ENCODE measurements at places on chromosomes 4 and X.

DNA sequence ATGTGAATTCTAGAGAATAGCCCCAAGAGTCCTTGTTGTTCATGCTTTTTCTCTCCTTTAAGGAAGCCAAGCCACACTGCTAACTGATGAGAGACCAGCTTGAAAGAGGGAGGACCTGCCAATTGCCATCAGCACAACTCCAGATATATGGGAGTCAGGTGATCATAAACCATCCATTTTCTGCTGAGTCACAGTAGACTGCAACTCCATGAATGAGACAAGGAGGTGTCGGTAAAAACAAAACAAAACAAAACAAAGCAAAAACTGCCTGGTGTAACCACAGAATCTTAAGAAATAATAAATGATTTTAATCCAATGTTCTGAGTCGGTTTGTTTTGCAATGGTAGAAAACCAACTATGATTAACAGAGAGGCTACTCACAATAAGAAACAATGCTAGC is 837.3 kb downstream of the PCDH7 start:
- DNase-seq = no peak

- DNase-seq = no peak
These were observed 198.0 kb upstream of the EPHA5 start for GRCh38 chr4:65868096-65868824.

- no peak for DNase-seq
These were observed 16.1 kb upstream of the IQCM start for GRCh38 chr4:149831656-149832208.

GRCh38 chrX:19842542-19842941 is 44.9 kb downstream of the SH3KBP1 start:
- DNase-seq = no peak

- no peak for DNase-seq
These were observed 291.3 kb downstream of the GALNTL6 start for GRCh38 chr4:172104539-172104938.

DNA sequence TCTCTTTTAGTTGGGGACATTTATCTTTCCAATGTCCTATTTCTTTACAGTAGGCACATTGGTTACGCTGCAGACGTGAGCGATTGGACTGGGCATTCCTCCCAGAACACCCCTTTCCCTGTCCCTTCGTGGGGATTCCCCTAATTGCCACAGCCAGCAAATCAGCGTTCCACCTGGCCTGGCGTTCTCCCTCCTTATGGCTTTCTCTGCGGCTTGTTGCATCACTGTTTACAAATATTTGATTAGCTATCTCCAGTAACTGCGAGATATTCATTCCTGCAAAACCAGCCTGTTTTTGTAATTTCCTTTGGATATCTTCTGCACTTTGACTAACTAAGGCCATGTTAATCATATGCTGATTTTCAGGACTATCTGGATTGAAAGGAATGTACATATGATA is 202.5 kb upstream of the KLF8 start:
- DNase-seq = no peak

DNA sequence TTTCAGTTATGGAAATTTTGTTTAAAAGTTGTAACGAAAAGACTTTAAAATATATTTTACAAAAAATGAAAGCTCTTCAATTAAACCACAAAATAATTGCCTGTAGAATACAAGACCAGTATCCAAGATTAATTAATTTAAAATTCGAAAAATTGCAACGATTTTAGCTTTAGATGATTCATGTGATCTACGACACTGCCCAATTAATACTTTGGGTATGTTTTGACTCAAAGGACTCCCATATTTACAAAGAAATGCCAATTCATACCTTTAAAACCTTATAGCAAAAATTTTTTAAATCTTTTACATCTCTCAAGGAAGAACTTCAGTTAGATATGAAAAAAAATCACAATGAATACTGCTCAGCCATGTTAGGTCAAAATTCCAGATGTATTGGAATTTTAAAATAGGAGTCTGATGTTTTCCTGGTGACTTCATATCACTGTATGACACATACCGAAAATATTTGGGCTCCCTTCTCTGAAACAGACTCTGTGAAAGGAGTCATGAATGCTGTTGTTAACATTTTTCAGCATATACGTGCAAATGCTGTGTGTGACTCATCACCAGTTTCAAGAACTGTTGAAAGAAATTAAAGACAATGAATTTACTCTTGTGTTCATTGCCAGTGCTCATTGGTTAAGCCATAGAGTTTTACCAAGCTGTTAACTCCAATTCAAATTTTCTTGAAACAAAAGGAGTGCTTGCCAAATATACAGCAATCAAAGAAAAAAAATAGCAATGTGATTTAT is 13.8 kb upstream of the SMS start:
- DNase-seq = no peak

DNA sequence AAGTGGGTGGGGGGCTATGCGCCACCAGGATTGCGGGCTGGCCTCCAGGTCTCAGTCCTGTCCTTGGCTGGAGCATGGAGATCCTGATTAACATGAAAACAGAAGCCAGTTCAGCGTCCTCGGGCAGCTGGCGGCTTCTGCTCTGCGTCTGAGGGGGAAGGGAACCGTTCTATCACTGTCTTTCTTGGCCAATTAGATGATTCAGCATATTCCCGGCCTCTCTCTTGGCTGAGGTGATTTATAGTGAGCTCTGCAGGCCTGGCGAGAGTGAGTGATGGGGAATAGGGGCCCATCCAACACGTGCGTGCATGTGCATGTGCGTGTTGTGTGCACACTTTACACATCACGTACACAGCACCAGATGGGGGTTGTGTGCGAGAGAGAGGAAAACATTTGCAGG is 145.8 kb upstream of the ATP6AP2 start:
- no peak for DNase-seq

DNA sequence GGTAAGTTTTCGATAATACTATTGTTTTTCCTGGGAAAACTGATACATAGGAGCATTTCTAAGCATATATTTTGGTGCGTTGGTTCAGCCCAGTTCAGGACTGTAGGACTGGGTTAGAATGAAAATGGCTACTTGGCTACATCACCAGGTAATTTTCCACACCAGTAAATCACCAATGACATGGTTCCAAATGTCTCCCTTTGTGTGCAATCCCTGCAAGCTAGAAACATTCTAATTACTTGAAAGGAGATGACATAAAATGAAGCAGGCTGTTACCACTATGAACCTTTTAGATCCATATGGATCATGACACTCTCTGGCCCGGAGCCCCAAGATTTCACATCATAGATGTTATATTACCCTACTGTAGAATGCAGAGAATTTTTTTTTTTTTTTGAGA is 577.4 kb upstream of the FTHL17 start:
- DNase-seq = no peak

DNA sequence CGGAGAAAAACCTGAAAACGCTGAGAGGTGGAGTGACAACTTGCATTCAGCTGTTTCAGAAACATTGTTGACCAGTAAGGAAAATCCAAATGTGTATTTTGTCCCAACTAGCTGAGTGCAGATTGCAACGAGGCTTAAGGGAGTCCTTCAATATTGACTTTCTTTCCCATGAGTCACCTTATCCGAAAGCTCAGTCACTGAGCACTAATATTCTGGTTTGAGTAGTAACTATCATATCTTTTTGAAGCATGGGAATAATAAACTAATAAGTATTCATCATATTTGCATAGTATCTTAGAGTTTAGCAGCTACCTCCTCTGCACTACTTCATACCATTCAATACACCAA is 604.3 kb downstream of the PACRGL start:
- no peak for DNase-seq

- no peak for DNase-seq
These were observed 28.0 kb upstream of the ATP6AP2 start for GRCh38 chrX:40552768-40553167.

DNA sequence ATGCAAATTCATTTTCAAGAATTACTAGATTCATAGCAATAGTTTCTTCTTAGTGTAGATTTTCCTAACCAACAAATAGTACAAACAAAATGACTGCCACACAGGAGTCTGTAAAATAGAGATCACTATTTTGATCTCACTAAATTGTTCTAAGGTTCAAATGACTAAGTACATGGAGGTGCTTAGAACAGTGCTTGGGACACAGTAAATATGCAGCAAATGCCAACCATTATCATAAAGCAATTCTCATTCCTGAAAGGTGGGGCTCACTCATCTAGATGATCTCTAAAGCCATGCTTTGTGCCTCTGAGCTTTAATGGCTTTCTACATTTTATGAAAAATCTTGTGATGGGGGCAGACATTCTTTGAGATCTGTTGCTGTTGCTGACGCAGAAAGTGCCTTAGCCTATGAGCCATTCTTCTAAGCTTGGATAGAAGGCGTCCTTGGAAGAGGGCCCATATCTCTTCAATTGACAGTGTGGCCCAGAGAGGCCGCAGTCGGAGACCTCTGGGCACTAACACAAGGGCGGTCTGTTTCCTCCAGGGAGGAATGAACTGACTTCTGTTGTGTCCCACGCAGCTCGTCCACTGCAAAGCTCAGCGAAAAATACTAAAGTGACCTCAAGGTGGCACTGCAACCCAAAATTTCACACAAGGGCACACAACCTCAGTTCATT is 23.5 kb downstream of the TLR10 start:
- peak; percentile 74 for DNase-seq

- DNase-seq = no peak
These were observed 430.5 kb upstream of the PABPC4L start for GRCh38 chr4:134632056-134632455.

- DNase-seq = no peak
These were observed 16.5 kb downstream of the MCF2 start for GRCh38 chrX:139691493-139691842.

GRCh38 chrX:3250966-3251365 is 95.5 kb downstream of the MXRA5 start:
- no peak for DNase-seq

GRCh38 chr4:176340871-176341685 is 21.3 kb downstream of the SPCS3 start:
- DNase-seq = peak; percentile 37

GRCh38 chr4:76216524-76216923 is 2.9 kb upstream of the SCARB2 start:
- no peak for DNase-seq

DNA sequence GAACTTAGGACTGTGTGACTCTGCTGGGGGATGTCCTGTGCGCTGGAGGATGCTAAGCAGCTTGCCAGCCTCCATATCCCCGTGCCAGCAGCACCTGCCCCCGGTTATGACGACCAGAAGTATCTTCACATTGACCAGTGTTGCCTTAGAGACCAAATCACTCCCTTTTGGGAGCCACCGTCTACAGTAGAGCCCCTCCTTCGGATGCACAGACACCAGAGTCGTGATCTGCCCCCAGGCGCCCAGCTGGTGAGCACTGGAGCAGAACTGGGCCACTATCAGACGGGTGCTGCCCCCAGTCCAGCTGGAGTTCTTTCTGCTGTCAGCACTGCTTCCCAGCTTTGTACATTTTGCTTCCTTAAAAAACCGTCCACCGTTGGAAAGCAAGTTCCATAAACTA is 30.0 kb upstream of the TADA2B start:
- DNase-seq = no peak

DNA sequence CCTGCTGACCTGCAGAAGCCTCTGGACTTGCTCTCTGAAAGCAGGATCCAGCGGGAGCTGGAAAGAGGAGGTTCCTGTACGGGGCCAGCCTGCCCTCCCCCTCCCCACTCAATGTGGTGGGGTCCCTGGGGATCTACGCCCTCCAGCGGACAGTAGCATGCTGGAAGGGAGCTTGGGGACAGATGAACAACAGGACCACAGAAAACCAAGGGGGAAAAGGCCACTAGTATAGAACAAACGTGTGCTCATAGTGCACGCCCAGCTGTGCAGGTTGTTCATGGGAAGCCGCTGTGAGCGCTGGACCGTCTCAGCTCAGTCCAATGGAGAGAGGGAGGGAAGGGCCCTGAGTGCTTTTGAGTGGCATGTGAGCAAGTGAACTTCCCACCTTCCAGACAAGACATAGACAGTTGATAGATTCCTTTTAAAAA is 15.8 kb downstream of the HMX1 start:
- no peak for DNase-seq

DNA sequence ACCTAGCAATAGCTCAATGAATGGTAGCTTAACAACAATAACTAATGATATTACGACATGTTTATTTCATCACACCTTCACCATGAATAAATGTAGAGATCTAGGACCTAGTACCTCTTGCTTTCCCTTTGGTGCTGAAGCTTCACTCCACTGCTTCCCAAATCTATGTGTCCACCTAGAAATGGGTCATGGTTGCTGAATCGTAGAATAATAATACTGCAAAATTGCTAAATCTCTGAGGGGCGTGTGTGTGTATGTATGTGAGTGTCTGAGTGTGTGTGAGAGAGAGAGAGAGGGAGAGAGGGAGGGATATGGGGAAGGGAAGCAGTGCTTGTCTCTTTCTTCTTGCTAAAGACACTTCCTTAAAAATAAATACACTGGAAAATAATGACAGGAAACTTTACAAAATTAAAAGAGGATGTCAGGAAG is 109.3 kb upstream of the BMP2K start:
- DNase-seq = no peak

DNA sequence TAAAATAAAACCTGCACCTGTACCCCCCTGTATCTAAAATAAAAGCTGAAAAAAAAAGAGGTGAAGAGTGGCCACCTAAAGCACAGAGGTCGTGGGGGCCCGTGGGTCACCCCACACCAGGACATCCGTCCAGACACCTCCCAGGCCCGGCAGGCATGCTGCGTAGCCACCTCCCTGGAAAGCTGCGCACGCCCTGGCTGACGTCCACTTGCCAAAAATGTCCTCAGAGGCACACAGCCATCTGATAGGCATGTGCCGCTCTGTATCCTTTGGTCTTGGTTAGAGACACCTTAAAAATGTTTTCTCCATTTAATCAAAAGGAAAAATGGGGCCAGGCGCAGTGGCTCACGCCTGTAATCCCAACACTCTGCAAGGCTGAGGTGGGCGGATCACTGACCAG is 17.7 kb downstream of the FAM53A start:
- DNase-seq = no peak

DNA sequence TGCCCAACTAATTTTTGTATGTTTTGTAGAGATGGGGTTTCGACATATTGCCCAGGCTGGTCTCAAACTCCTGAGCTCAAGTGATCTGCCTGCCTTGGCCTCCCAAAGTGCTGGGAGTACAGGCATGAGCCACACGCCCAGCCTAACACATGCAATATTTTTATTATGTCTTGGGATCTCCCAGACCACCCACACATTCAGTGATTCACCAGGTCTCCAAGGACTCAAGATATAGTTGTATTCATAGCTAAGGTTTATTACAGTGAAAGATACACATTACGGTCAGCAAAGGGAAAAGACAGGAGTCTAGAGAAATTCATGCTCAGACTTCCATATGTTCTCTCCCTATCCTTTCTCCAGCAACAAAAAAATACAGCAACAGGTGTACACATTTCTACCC is 25.5 kb upstream of the FAM120C start:
- DNase-seq = no peak

DNA sequence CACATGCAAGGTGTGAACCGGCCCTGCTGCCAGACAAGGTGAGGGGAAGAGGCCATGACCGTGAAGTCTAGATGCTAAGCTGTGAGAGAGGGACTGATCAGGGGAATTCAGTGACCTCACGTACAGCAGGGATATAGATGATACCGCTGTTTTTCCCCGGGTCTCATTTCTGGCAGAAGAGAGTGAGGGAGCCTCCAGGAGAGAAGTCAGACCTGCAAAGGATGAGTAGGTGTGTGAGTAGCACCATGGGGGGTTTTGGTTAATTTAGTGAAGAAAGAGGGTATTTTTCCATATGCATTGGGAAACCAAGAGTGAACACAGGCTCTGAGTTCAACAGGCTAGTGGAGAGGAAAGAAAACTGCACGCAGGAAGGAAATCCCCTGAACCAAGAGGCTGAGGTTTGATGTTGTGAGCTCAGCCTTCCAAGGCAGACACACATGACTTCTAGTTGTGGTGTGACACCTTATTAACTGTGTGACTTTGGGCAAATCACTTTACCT is 127.6 kb upstream of the GATB start:
- DNase-seq = no peak

- DNase-seq = no peak
These were observed 32.5 kb downstream of the SORBS2 start for GRCh38 chr4:185779517-185779916.
